NCI-H1930 (cell line): ENCODE measurements at places on chromosomes 5 and 9.

DNA sequence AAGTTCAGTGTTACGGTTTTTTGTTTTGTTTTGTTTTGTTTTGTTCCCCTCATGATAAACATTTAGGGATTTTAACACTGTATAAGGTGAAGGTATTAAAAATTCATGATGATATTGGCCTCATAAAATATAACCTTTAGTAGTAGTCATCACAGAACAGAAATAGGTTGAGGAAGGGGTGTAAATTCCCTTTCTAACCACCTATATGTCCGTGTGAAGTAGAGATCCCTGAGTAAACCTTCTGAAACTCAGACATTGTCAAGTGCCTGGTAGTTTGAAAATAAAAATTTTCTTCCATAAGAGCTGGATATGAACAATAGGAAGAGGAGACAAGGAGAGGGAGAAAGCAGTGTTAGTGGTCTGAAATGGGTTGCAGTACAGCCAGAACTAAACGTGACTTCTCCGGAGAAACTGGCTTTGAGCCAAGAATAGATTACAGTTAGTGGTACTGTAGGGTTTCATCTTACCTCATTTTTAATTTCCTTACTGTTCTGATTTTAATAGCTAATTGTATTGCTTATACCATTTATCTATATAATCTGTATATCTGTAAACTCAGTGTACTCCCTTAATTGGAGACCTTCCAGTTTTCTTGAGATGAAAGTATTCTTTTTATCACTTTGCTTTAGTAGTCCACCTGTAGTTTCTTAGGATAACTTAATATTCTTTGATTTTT, 18.3 kb downstream of the UGCG start:
- no peak for DNase-seq

DNA sequence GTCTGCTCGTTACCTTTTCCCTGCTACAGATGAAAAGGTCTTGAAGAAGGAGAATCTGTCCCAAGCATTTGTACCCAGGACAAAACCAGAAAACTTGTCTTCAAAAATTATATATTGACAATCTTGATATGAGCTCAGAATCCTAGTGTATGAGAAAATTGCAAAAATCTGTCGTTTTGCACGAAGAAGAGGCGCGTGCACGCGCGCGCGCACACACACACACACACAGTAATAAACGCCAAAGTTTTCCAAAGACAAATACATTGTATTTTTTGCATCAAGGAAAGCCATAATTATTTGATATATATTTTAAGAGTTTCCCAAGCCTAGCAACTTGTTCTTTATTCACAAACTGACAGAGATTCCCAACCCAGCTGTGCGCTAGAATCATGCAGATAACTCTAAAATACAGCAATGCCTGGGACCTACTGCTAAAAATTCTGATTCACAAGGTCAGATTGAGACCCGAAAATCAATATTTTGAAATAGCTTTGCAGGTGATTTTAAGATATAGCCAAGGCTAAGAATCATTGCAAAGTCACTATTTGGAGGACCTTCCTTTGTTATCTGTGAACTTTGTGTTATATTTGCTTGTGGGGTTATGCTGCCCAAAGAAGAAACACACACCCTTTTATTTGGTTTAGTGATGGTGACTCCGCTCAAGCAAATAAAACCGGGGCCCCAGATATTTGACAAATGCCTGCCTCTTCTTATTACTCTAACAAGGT, 1287.7 kb upstream of the CDH6 start:
- DNase-seq: no peak

DNA sequence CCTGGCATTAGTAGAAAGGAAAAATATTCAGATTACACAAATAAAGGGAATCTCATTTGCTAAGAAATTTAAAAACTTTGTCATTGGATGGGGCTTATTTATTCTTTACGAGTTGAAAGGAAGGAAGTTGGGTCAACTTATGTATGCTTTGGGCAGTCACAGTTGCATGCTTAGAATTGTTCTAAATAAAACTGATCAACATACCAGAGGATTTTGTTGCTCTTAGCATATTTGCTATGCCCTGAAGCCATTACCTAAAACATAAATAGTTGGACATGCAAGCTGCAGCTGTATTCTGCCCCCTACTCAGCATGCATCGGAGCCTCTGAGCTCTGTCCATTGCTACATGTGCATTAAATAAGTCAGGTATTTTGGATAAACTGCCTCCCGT, 172.7 kb upstream of the MEF2C start:
- no peak for DNase-seq

- DNase-seq: no peak
These were observed 45.5 kb downstream of the ELL2 start for GRCh38 chr5:95915999-95916686.

DNA sequence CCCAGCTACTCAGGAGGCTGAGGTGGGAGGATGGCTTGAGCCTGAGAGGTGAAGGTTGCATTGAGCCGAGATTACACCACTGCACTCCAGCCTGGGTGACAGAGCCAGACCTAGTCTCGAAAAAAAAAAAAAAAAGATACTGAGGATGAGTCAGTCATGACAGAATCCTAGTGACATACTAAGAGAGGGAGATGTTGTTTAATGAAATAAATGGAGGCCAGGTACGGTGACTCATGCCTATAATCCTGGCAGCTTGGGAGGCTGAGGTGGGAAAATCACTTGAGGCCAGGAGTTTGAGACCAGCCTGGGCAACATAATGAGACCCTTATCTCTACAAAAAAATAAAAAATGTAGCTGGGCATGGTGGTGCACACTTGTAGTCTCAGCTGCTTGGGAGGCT, 107.2 kb downstream of the ZFAND5 start:
- DNase-seq: no peak

DNA sequence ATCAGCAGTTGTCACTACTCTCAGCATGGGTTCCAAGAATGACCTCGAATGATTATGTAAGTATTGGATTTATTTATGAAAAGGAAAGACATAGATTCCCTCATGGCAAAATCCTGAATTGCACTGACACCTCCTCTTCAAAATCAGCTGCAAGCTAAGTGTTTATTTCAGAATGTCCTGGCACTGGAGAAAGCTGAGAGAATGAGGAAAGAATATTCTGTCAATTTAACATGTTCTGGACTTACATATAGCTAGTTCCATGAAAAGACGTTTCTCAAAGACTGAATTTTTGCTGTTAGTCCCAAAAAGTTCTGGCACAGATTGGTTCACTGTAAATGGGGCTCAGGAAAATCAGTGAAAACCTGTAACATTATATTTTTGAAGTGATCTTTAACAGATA, 120.3 kb downstream of the NREP start:
- no peak for DNase-seq

GRCh38 chr5:82151662-82152061, 126.5 kb downstream of the RPS23 start:
- DNase-seq: no peak
